Stimulated activated memory B cell treated with anti-CD40 and anti-IgM and Interleukin-4, amounts not matched to agents 10 μg/mL and 1 μg/mL and 100 μg/mL, for 72 hours (primary cell): ENCODE measurements at places on chromosomes 2 and 18.

DNA sequence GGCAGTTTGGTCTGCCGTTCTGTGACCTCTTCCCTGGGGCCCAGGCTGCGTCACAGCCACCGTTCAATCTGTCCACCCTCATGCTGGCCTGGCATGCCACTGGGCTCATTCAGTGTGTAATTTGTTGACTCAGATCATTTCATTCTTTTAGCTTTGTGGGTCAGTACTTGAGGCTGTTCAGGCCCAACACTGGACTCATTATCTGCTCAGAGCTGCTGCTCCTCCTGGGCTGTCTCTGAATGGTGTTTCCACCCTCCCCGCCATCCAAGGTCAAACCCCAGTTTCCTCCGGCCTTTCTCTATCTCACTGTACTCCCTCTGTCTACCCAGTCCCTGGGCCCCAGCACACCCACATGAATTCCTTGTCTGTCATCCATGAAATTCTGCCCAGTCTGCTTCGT is 152.4 kb upstream of the NCK2 start:
- peak; percentile 6 for ATAC-seq

GRCh38 chr2:126949775-126950174 is 51.1 kb downstream of the TEX51 start:
- ATAC-seq: no peak

DNA sequence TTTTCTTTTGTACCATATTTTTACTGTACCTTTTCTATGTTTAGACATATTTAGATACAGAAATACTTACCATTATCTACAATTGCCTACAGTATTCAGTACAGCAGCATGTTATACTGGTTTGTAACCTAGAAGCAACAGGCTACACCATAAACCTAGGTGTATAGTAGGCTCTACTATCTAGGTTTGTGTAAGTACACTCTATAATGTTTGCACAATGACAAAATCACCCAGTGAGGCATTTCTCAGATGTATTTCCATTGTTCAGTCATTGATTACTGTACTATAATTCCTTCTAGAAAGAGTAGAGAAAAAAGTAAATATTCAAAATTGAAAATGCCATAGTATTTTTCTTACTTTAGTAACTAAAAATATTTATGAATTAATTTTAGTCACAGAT is 490.1 kb upstream of the REG3G start:
- ATAC-seq: no peak

DNA sequence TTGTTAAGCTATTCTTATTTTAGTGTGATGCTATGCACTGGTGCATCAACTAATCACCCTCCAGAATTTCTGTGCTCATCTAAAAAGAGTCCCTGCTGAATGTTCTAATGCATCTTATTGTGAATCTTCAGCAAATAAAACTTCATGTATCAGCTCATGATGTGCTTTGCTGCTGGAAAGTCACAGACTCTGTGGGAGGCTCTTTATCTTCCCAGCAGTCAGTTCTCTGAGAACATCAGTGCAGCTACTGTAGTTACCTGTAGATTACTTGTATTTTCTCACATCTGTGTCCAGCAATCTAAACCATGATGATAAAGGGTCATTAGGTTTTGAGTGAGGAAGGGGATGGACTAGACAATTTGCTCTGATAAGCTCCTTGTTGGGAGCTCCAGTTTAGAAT is 141.6 kb upstream of the SP3 start:
- ATAC-seq: no peak

DNA sequence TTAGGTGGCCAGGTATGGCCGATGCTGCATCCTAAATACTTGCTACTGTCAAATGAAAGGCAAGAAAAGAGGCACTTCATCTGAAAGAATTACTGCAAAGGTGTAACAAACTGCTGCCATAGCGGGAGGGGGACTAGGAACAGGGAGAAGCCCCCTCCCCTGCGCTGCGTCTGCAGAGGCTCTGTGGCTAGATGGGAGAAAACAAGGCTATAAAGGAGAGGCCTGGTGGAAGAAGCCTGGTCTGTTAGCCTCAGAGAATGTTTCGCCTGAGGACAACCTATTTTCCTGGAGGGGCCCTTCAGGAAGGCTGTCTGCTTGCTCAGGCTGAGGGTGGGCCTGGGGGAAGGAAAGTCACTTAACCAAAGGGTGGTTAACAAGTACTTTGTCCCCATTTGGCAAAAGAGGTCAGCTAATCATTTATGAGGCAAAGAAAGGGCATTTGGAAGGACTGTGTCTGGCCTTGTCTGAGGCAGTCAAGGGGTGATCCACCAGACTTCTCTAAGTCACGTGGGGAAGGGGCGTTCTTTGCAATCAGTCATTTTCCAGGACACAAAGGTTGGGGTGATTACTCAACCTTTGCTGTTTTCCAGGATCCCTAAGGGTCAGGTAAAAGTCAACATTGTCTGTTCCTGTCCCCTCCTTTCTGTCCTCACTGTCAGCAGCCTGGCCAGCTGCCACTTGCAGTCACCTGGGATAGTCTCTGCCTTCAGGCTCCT is 103.0 kb upstream of the TMEM200C start:
- no peak for ATAC-seq

GRCh38 chr18:56516789-56517188 is 121.6 kb downstream of the TXNL1 start:
- no peak for ATAC-seq

GRCh38 chr2:168035458-168035857 is 211.9 kb downstream of the STK39 start:
- ATAC-seq: peak; percentile 70

GRCh38 chr2:183079139-183079775 is 710 bp downstream of the DUSP19 start:
- peak; percentile 5 for ATAC-seq

GRCh38 chr18:69408522-69408921 is 7.8 kb downstream of the DOK6 start:
- no peak for ATAC-seq

- no peak for ATAC-seq
Measured at GRCh38 chr2:119266091-119266589, 42.5 kb downstream of the STEAP3 start.

GRCh38 chr2:59012234-59012633 is 771.1 kb upstream of the FANCL start:
- ATAC-seq: no peak

DNA sequence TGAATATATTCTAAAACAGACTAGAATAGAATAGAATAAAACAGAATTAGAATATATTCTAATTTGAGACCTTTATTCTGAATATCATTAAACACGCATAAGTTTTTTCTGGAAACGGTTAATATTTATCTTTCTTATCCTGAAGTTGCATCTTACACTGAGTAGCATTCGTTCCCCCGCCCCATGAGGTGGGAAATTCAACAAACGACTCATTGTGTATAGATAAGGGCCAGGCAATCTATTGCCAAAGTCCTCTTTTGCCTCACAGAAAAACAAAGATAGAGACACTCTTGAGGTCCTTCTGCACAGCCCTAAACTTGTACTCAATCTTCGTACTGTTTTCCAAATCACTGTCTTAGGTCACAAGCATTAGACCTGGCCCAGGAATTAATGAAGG is 98.1 kb downstream of the COL6A3 start:
- ATAC-seq: no peak

GRCh38 chr2:238970553-238971081 is 122.7 kb downstream of the TWIST2 start:
- peak; percentile 61 for ATAC-seq
